ENCODE measurements at places on chromosomes 12 and 14. TPM values are rescaled to one million over a fixed set of nuclear protein-coding genes. Genes with fewer than 3 reads are reported as not detected.

GRCh38 chr12:13573698-13574321 lies 377.3 kb downstream of the EMP1 start:
- DNase-seq = no peak
- no peak overlapping the region for H3K27ac ChIP-seq

DNA sequence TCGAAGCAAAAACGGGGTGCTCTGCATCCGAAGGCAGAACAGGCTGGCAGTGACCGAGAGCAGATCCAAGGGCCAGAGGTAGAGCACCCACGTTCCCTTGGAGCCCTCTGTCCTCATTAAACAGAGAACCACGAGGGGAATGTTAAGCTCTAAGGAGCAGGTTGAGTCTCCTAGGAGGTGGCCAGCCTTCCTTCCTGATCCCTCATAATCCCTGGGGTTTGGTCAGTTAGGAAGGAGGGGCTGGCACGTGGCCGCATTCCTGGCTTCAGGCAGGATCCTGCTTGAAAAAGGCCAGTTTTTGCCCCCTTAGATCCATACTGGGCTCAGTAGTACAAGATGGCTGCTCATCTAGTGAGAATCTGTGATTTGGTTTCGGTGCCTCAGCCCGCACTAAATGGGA lies 57.2 kb downstream of the SLC24A4 start:
- no peaks in the 10 kb centered on the region for H3K27me3 ChIP-seq
- H3K4me1 ChIP-seq = no peaks in the 10 kb centered on the region
- DNase-seq = no peak
- H3K4me3 ChIP-seq = no peak overlapping the region
- H3K36me3 ChIP-seq = no peaks in the 10 kb centered on the region

GRCh38 chr14:20539906-20540305 lies 20.9 kb downstream of the RNASE9 start:
- no peak overlapping the region for H3K27ac ChIP-seq
- H3K4me1 ChIP-seq = no peaks in the 10 kb centered on the region
- no peak overlapping the region for H3K4me3 ChIP-seq
- no peak for DNase-seq

Gene EPYC
- total RNA-seq = not detected

Gene SYNDIG1L
- total RNA-seq = not detected

Gene GALNT9
- total RNA-seq = 1.5 TPM

Gene IL22
- not detected for total RNA-seq

DNA sequence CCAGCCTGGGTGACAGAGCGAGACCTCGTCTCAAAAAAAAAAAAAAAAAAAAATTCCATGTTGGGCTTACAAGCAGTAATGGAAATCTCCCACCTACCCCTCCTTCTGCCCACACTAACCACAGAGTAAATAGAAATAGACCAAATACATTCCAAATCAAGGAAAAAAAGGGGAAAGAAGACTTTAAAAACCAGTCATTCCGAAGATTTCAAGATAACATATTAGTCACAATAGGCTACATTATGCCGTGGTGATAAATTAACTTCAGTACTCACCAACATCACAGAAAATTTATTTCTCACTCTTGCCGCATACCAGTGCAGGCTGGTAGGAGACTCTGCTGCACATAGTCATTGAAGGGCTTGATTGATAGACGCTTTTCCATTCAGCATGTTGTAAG lies 15.5 kb upstream of the ETV6 start:
- no peak for DNase-seq
- H3K36me3 ChIP-seq = no peaks in the 10 kb centered on the region
- H3K27ac ChIP-seq = no peak overlapping the region
- H3K4me3 ChIP-seq = no peak overlapping the region
- no peaks in the 10 kb centered on the region for H3K27me3 ChIP-seq
- H3K4me1 ChIP-seq = no peaks in the 10 kb centered on the region

GRCh38 chr14:67523764-67524633 lies 9.1 kb upstream of the PLEKHH1 start:
- H3K27ac ChIP-seq = no peak overlapping the region

DNA sequence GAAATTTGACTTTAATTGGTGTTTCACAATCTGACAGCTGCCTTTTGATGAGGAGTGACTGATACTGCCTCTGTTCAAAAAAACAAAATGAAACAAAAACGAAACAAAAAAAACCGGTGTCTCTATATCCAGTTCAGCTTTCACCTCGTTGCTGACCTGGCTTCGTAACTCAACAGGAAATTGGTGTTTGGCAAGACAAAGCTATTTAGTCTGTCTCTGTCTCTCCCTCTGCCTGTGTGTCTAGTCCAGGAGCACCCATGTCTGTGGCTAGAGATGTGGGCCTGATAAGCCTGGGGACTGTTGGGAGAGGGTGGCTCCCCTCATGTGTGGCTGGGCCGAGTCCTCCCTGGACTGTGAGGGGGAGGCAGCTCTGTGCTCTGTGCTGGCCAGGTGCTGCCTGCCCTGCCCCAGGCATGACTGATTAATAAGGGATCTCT lies 11.3 kb downstream of the CACNA1C start:
- peak overlapping the region; percentile 37 for H3K27ac ChIP-seq
- H3K27me3 ChIP-seq = no peaks in the 10 kb centered on the region
- no peaks in the 10 kb centered on the region for H3K36me3 ChIP-seq

Gene NOS1
- 9.6 TPM for total RNA-seq

Gene TAS2R43
- 7.1 TPM for total RNA-seq

GRCh38 chr12:5485454-5485853 lies 53.5 kb downstream of the NTF3 start:
- no peaks in the 10 kb centered on the region for H3K27me3 ChIP-seq
- no peak overlapping the region for H3K4me3 ChIP-seq
- no peak overlapping the region for H3K27ac ChIP-seq
- no peaks in the 10 kb centered on the region for H3K36me3 ChIP-seq
- DNase-seq = no peak

Gene COCH
- total RNA-seq = 35.6 TPM

Gene TGM1
- 269 TPM for total RNA-seq

GRCh38 chr14:100750762-100751699 lies 24.3 kb downstream of the DLK1 start:
- no peaks in the 10 kb centered on the region for H3K36me3 ChIP-seq
- no peak overlapping the region for H3K27ac ChIP-seq
- no peaks in the 10 kb centered on the region for H3K4me1 ChIP-seq
- no peak overlapping the region for H3K4me3 ChIP-seq

DNA sequence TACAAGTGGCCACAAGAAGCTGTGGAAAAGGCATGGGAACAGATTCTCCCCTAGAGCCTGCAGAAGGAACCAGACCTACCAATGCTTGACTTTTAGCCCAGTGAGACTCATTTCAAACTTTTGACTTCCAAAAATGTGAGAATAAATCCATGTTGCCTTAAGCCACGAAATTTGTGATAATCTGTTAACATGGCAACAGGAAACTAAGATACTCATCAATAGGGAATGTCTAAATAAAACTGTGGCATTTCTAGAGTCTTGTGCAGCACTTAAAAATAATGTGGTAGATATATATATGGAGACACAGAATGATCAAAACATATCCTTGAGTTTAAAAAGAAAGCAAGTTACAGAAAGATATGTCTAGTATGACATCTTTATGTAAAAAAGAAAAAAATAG lies 12.0 kb downstream of the HECTD4 start:
- H3K4me1 ChIP-seq = peaks cover 21% of the 10 kb centered on the region
- no peaks in the 10 kb centered on the region for H3K27me3 ChIP-seq
- H3K4me3 ChIP-seq = no peak overlapping the region
- no peaks in the 10 kb centered on the region for H3K36me3 ChIP-seq
- no peak overlapping the region for H3K27ac ChIP-seq

DNA sequence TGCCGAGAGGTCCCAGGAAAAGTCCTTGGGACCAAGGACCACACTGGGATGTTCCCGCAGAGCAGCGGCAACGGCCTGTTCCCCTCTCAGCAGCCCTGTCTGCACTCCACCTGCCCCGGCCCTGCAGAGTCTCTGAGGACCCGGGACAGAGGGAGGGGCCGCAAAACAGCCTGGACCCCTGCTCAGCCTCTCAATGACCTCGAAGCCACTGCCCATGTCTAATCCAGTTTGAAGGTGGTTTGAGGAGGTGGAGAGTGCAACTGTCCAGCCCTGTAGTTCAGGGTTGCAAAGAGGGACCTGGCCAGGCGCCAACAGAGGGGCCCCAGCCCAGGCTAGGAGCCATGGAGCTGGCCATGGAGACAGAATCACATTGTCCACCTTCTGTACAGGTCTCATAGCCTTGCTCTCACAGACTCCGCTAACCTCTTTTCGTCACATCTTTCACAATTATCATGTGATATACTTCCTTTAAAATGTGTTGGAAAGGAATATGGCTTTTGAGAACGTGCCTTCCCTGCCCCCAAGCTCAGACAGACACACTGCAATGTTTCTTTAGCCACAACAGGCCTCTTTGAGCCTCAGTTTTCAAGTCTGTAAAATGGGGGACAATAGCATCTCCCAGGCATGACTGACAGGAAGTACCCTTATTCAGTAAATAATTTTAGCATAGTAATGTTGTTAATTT lies 49.3 kb downstream of the ACTN1 start:
- H3K4me1 ChIP-seq = peaks cover 53% of the 10 kb centered on the region
- H3K36me3 ChIP-seq = no peaks in the 10 kb centered on the region
- peak overlapping the region; percentile 22 for H3K27ac ChIP-seq

Data from vagina (tissue), 2 donors.